ENCODE measurements at places on chromosomes 11 and 22.

- DNase-seq, result no peak
Observed at GRCh38 chr11:8442301-8442700, 151.7 kb downstream of the STK33 start.

GRCh38 chr11:46972343-46972742, 35.8 kb downstream of the CSTPP1 start:
- no peak for DNase-seq

- DNase-seq, result no peak
Observed at GRCh38 chr11:130592056-130592455, 143.6 kb downstream of the ADAMTS15 start.

- no peak for DNase-seq
Observed at GRCh38 chr11:115276191-115276590, 228.0 kb downstream of the CADM1 start.

GRCh38 chr11:71372693-71373657, 75.2 kb downstream of the DHCR7 start:
- DNase-seq, result no peak

DNA sequence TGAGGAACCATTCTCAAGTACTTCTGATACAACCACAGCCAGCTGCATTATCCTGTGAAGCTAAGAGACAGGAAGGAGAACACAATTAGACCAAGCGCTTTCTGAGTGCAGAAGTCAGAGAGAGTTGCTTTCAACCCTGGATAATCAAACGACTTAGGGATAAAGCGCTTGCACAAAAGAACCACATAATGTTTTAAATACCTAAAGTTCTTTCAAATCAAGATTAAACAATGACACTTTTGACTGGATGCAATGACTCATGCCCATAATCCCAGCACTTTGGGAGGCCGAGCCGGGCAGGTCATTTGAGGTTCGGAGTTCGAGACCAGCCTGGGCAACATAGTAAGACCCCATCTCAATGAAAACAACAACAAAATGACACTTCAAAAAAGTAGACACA, 145.1 kb downstream of the SWAP70 start:
- DNase-seq, result no peak

DNA sequence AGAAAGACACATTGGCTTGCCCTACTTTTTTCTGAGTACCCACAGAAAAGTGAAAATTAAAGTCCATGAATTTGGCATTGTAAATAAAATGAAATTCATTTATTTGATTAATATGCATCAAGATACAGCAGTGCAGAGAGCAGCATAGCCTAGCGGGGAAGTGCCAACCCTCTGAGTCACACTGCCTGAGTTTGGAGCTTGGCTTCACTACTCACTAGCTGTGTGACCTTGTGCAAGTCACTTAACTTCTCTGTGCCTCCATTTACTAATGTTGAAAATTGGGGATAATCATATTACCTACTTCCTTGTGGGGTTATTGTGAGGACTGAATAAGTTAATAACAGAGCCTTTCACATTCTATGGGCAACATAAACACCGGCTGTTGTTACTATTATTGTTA, 111.5 kb upstream of the CSNK2A3 start:
- DNase-seq, result no peak

- DNase-seq, result no peak
Observed at GRCh38 chr11:80773919-80774318, 1333.1 kb upstream of the TENM4 start.

DNA sequence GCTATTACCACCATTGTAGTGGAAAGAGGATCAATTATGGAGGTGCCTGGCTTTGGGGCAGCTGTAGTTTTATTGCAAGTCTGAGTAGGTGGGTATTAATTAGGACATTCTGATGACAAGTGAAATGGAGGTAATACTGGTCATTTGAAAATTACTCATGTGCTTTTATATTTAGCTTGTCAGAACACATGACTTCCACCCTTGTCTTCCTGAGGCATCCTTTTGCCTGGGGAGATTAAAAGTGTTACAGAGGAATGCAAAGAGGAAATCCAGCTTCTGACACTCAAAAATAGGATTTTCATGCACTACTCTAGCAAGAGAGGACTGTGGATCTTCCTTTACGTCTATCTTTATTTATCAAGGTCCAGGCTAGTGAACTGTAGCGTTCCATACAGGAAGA, 44.7 kb upstream of the CAPRIN1 start:
- DNase-seq, result no peak

- no peak for DNase-seq
Observed at GRCh38 chr11:63870351-63871140, 31.6 kb downstream of the MARK2 start.

GRCh38 chr11:127393460-127393997, 393.0 kb upstream of the KIRREL3 start:
- DNase-seq, result no peak

DNA sequence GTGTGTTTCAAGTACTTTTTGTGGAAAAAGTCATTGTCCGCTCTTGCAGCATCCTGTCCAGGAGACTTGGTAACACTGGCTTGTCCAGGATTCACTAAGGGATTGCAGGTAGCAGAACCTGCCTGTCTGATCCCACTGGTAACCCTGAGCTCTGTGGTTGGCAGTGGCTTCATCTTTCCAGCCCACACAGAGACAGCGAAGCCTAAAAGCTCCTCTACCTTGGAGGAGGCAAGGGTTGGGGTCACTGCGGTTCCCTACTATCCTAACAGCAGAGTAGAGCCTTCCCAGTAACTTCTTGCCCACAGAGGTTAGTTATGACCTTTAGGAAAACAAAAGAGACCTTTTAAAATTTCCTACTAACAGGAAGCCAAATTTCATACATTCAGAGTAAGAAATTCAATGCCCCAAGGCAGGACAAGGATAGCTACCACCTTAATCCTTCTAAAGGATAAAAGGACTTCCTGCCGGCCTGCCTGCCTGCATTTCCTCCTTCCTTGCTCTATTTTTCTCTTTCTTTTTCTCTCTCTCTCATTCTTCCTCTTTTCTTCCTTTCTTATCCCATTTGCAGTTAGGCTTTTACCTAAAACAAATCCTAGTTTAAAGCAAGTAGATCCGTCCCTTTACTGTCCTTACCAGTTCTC, 8.4 kb upstream of the RCN1 start:
- no peak for DNase-seq

DNA sequence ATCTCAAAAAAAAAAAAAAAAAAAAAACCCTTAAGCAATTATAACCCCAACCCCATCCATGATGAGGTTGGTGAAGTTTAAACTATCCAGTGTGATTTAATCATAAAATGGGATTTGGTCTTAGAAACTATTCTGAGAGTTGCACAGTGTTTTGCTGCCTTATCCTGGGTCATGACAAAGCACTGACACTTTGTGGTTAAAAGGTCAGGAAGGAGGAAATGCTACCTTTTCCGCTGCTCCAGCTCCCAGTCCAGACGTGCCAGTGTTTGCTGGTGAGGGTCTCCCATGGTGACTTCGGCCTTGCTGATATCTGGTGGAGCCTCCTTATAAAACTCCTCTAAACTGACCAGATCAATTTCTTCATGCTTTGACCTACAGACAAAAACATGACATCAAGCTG, 14.5 kb downstream of the THOC5 start:
- no peak for DNase-seq

- DNase-seq, result no peak
Observed at GRCh38 chr22:25783856-25784255, 41.9 kb downstream of the MYO18B start.

- DNase-seq, result no peak
Observed at GRCh38 chr11:9616858-9617257, 43.4 kb downstream of the WEE1 start.

GRCh38 chr11:44430140-44430539, 120.2 kb upstream of the ALX4 start:
- no peak for DNase-seq

Data from ecto neural progenitor cell (in vitro differentiated cells).